Colonic mucosa (tissue), 4 donors: ENCODE measurements at places on chromosomes 6 and 20. TPM values are rescaled to one million over a fixed set of nuclear protein-coding genes. Genes with fewer than 3 reads are reported as not detected.

DNA sequence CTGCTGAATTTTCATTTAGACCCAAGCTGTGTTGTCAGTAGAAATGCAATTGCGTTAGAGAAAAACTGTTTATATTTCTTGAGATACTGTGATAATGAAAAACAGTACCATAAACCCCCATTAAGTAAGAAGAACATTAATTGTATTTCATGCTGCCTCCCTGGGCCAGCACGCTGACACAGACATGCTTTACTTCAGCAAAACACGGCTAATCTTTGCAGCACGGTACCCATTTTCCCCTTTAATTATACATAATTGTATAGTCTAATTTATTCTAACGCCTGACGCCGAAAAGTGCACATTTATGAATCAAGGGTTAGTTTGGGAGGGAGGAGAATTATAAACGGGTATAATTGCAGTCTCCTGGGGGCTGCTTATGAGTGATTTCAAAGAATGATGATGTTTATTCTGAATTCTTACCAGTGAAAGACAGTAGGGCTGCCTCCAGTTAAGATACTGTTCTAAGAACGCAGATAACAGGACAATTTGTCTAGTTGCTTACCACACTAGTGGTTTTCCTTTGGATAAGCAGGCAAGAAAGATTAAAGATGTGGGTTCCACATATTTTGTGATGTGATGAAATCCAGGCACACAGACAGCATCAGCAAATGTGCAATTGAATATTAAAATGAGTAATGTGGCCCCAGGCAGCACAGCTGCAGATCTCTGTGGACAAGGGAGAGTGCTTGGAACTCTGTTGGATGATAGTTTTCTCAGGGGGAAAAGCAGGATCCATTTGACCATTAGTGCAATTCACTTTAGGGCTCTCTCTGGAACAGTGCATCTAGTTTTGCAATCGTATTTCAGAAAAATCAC lies 4.7 kb upstream of the SULF2 start:
- DNase-seq, result no peak

Gene PRL
- not detected for total RNA-seq

DNA sequence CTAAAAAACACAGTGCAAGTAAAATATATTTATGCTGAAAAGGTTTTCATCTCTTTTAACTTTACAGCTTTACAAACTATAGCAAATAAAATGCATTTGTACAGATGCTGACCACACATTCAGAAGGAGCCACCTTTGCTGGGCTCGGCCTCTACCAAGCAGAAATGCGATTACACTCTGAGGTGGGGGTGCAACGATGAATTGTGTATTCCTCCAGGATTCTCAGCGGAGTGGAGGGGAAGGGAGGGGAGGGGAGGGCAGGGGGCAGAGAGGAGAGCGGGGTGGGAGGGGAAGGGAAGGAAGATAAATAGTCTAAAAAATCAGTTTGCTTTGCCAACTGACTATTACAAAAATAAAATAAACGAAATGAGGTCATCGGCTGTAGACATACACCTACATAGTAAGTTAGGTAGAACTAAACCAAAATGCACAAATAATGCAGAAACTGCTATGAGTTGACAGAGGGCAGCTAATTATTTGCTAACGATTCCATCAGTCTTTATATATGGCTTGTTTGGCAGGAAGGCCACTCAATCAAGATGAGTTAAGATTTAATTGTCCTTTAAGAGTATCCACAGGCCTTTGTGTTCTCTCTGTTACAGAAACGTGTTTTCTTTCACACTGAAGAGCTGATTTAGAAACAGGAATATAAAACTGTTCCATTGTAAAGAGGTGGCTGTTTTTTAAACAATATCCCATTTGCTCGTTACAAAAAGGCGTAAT lies 90.1 kb downstream of the TAF4 start:
- no peak for DNase-seq

- DNase-seq, result no peak
Measured at GRCh38 chr6:107344981-107345380, 114.4 kb downstream of the PDSS2 start.

DNA sequence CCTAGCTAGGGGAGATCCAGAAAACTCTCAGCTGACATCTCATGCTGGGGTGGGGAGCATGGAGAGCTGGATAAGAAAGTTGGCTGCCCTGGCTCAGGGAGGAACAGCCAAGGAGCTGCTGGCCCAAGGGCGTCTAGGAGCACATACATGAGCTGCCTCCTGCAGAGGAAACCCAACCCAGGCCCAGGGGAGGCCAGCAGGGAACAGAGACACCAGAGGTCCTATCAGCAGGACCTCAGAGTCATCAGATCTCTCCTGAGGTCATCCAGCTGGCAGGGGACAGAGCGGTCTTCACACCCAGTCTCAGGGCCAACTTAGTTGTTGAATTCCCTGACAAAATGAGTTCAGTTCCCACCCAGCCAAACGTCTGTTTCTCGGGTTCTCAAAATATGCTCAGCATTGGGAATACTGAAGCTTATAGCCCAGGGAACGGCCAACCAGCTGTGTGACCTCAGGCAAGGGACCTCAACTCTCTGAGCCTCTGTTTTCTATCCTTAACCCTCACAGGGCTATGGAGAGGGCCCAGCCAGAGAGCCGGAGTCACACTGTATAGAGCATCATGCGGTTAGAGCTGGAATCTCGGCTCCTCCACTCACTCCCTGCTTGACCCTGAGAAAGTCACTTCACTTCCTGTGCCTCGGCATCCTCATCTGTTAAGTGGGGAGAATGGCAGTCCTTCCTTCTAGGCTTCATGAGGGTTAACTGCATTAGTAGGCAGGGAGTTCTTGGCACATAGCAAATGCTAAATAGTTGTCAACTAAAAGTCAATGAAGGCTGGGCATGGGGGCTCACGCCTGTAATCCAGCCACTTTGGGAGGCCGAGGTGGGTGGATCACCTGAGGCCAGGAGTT lies 13.8 kb downstream of the ADA start:
- no peak for DNase-seq

Gene SOBP
- 0.67 TPM for total RNA-seq
